ENCODE measurements at places on chromosomes 7 and 10. TPM values are rescaled to one million over a fixed set of nuclear protein-coding genes. Genes with fewer than 3 reads are reported as not detected.

The SYT15B gene
- 5.7 TPM for total RNA-seq

The PON1 gene
- not detected for total RNA-seq

DNA sequence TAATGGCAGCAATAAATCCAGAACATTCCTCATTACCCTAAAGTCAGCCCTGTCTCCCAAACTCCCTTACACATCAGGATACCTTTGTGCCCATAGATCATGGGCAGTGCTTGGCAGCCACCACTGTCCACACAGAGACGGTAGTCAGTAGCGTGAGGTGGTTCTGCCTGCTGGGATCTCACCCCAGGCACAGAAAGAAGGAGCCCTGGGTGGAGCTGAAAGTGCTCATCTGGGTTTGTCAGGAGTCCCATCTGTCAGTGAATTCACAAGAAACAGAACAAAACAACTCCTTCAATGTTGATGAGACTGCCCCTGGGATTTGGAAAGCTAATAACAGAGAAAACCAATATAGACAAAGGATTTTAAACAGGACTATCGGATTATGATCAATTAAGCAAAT is 90.2 kb upstream of the PRSS58 start:
- H3K27me3 ChIP-seq = no peaks in the 10 kb centered on the region
- no peak overlapping the region for H3K27ac ChIP-seq
- no peaks in the 10 kb centered on the region for H3K36me3 ChIP-seq
- H3K4me1 ChIP-seq = no peaks in the 10 kb centered on the region

The NME8 gene
- 0.44 TPM for total RNA-seq

- H3K4me3 ChIP-seq = no peak overlapping the region
- H3K27ac ChIP-seq = no peak overlapping the region
- H3K36me3 ChIP-seq = no peaks in the 10 kb centered on the region
- no peaks in the 10 kb centered on the region for H3K4me1 ChIP-seq
- no peaks in the 10 kb centered on the region for H3K27me3 ChIP-seq
Measured at GRCh38 chr10:48634198-48634983, 29.5 kb upstream of the ARHGAP22 start.

The ITGA8 gene
- 22.1 TPM for total RNA-seq

The ASB10 gene
- total RNA-seq = not detected

DNA sequence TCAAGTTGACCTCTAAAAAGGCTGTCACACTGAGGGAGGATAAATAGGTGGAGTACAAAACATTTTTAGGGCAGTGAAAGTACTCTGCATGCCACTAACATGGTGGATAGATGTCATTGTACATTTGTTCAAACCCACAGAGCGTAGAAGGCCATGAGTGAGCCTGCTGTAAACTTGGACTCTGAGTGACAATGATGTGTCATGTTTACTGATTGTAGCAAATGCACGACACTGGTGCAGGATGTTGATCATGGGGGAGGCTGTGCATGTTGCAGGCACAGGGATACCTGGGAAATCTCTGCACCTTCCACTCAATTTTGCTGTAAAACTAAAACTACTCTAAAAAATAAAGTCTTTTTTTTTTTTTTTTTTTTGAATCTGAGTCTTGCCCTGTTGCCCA is 52.5 kb upstream of the GRID1 start:
- H3K27ac ChIP-seq = no peak overlapping the region
- H3K27me3 ChIP-seq = no peaks in the 10 kb centered on the region
- H3K36me3 ChIP-seq = no peaks in the 10 kb centered on the region
- no peak for DNase-seq
- H3K4me3 ChIP-seq = no peak overlapping the region

The SLC13A4 gene
- total RNA-seq = not detected

DNA sequence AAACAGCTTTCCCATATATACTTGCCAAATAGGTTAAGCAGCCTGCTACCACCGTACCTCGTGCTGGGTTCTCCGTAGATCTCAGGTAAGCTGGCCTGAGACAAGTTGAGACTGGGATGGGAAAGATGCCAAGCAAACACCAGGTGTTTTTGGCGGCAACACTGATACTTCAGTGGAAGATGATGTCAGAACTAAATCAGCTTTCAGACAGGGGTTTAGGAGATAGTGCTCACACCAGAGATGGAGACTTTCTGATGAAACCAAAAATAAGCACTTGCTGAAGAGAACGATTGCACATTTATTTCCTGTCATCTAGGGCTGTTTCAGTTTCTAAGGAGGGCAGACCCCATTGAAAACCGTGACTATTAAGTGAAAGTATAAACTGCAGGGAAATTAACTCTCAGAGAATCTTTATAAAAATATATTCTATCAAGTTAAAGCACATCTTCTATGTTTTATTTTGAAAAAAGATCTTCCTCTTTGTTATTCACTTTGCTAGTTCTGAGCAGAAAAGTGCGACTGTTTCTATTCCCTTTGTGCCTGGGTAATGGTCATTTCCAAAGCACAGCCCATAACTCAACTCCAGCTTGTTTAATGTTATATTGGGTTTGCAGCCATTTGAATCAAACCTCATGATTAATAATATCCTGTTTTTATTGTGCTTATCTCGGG is 149.9 kb downstream of the CPED1 start:
- DNase-seq = no peak
- H3K36me3 ChIP-seq = no peaks in the 10 kb centered on the region
- H3K27me3 ChIP-seq = no peaks in the 10 kb centered on the region
- no peak overlapping the region for H3K27ac ChIP-seq

DNA sequence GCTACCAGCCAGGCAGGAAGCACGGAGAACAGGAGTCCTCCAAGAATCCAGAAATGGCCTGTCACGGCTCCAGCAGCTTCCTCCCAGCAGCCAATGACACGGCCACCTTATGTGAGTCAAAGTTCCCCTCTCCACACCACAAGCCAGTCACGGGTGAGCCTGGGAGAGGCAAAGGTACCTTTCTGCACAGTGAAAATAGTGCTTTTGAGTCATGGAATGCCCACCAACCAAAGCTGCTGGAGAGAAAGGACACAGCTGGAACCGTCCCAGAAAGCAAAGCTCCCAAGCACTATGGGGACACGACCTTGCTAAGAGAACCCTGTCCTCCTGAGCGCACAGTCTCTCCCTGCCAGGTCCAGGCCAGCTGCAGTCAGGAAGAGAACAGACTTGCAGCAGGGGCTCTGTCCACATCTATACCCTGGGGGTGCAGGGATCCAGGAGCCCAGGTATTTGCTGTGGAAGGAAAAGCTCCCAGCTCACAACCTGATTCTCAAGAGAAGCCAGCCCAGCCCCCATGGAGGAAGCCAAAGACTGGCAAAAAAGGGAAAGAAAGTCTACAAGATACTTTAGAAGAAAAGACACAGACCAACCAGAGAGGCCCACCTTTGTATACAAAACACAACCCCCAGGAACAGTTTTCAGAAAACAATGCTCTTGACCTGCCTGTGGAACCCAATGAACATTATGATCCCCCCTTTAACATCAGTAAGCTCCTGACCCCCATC is 24.4 kb downstream of the C10orf71 start:
- no peak overlapping the region for H3K27ac ChIP-seq
- DNase-seq = no peak
- H3K4me1 ChIP-seq = no peaks in the 10 kb centered on the region
- no peaks in the 10 kb centered on the region for H3K27me3 ChIP-seq

DNA sequence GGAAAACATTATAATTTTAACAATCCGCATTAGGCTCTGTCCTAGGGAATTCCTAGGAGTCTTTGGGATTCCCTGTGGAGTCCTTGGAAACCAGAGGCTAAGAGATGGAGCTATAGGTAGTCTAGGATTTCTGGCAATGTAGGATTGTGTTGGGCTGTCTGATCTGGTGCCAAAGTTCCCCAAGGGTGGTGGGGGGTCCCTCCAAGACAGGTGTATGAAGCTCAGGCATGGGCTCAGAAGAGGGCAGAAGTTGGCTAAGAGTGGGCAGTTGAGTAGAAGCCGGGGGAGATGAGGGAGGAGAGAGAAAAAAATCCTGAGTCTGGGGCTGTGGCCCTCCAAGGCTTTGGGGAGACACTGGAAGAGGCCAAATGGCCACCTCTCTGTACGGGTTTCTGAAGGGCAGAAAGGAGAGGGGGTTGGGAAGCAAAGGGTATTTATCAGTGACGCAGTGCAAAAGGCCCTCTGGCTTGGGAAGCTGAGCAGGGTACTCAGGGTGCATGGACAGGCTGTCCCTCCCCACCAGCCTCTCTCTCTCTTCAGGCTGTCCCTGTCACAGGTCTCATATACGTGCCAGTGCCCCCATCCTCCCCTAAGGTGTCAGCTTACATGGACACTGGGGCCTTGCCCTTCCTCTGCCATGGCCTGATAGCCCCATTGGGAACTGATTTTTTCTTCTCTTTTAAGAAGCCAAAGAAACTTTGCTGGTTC is 929 bp downstream of the HOXA6 start:
- peak overlapping the region; percentile 49 for H3K4me3 ChIP-seq
- H3K36me3 ChIP-seq = peaks cover 4% of the 10 kb centered on the region
- H3K4me1 ChIP-seq = peaks cover 16% of the 10 kb centered on the region
- peak overlapping the region; percentile 97 for H3K27ac ChIP-seq
- DNase-seq = peak; percentile 41
- no peaks in the 10 kb centered on the region for H3K27me3 ChIP-seq

DNA sequence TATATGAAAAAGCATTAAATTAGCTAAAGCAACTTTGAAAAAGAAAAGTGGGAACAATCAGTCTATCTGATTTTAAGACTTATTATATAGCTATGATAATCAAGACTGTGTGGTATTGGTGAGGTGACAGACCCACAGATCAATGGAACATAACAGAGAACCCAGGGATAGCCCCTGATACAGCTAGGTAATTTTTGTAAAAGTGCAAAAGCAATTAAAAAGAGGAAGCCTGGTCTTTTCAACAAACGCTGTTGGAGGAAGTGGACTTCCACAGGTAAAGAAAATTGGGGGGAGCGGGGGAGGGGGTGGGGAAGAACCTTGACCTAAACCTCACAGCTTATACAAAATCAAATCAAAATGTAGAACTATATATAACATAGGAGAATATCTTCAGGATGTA is 45.4 kb downstream of the GNA12 start:
- no peak overlapping the region for H3K4me3 ChIP-seq
- peaks cover 4% of the 10 kb centered on the region for H3K36me3 ChIP-seq
- H3K27me3 ChIP-seq = no peaks in the 10 kb centered on the region
- H3K4me1 ChIP-seq = no peaks in the 10 kb centered on the region

The LIPK gene
- not detected for total RNA-seq

GRCh38 chr10:20289070-20289828 is 473.0 kb downstream of the PLXDC2 start:
- no peaks in the 10 kb centered on the region for H3K4me1 ChIP-seq
- no peak overlapping the region for H3K27ac ChIP-seq
- H3K36me3 ChIP-seq = no peaks in the 10 kb centered on the region
- DNase-seq = no peak
- no peaks in the 10 kb centered on the region for H3K27me3 ChIP-seq

The ERV3-1 gene
- 15.2 TPM for total RNA-seq

DNA sequence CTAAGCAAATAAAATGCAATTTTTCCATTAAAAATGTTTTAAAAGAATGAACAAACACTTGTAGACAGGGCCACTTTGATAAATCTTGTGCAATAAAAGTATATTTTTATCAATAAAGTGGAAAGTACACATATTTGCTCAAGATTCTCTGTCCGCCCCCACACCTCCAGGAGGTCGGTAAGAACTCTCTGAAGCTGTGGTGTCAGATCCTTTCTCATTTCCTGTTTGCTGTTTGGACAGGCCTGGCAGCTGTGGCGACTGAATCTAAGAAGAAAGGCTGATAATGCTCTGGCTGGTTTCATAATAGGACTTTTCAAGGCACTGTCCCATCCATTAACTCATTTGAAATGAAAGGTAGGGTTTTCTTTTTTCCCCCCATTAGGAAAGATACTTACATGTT is 15.3 kb upstream of the ASB4 start:
- peak; percentile 72 for DNase-seq
- peaks cover 3% of the 10 kb centered on the region for H3K4me1 ChIP-seq
- no peak overlapping the region for H3K4me3 ChIP-seq
- H3K27ac ChIP-seq = no peak overlapping the region
- no peaks in the 10 kb centered on the region for H3K27me3 ChIP-seq

The TMEM273 gene
- 16.8 TPM for total RNA-seq

- DNase-seq = no peak
- no peak overlapping the region for H3K27ac ChIP-seq
Measured at GRCh38 chr7:46432708-46433107, 511.6 kb upstream of the IGFBP3 start.

The NPFFR1 gene
- 0.09 TPM for total RNA-seq

DNA sequence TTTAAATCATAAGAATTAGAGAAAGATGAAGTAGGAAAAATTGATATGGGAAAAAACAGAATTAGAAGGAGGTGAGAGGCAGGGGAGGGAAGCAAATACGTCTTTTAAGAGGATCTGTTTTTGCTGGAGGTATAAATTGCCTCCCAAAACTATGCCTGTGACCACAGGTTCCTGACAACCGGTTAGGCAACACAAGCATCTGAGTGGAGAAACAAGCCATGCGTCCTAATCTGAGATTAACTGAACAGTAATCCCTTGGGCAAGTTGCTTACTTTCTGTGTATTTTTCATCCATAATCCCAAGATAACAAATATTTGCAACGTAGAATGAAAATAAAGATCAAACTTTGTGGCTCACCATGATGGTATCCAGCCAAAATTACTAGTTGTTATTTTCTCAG is 149.2 kb downstream of the C1GALT1 start:
- H3K27me3 ChIP-seq = no peaks in the 10 kb centered on the region
- DNase-seq = no peak
- no peaks in the 10 kb centered on the region for H3K4me1 ChIP-seq
- H3K36me3 ChIP-seq = no peaks in the 10 kb centered on the region
- H3K4me3 ChIP-seq = no peak overlapping the region

The CRHR2 gene
- total RNA-seq = not detected

- peaks cover 3% of the 10 kb centered on the region for H3K4me1 ChIP-seq
- H3K36me3 ChIP-seq = no peaks in the 10 kb centered on the region
- peak; percentile 33 for DNase-seq
Measured at GRCh38 chr10:124731551-124731950, 12.6 kb downstream of the FAM53B start.

DNA sequence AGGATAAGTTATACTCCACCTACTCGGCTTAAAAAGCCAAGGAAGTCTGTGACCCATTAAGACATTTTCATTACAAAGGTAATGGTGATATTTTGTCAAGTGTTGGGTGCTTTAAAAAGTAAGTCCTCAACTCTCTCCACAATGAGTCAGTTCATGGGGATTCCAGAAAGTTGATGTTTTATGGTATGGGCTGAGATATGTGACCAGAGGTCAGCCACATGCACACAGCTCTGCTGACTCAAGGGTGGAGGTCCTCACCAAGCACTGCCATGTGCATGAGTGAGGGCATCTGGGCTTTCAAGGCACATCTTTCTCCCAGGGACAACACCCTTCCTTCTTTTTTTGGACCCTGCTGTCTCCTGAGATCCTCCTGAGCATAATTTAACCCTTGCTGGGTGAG is 292.9 kb downstream of the PTEN start:
- no peaks in the 10 kb centered on the region for H3K27me3 ChIP-seq
- H3K36me3 ChIP-seq = no peaks in the 10 kb centered on the region
- H3K27ac ChIP-seq = no peak overlapping the region
- no peaks in the 10 kb centered on the region for H3K4me1 ChIP-seq
- no peak overlapping the region for H3K4me3 ChIP-seq
- DNase-seq = no peak

GRCh38 chr10:67696029-67696428 is at the start of gene CTNNA3:
CTNNA3 (minus strand) TSS chr10:67696195.
- DNase-seq = no peak
- no peak within 1 kb of the TSS for H3K27ac ChIP-seq
- no peaks in the 10 kb centered on the region for H3K27me3 ChIP-seq
- H3K36me3 ChIP-seq = no peaks in the 10 kb centered on the region

- H3K36me3 ChIP-seq = no peaks in the 10 kb centered on the region
- no peak overlapping the region for H3K4me3 ChIP-seq
- H3K27me3 ChIP-seq = no peaks in the 10 kb centered on the region
- H3K4me1 ChIP-seq = no peaks in the 10 kb centered on the region
- H3K27ac ChIP-seq = no peak overlapping the region
Measured at GRCh38 chr10:112797855-112798254, 152.2 kb upstream of the TCF7L2 start.

The FAM131B gene
- 0.82 TPM for total RNA-seq

The PCGF6 gene
- total RNA-seq = 6.3 TPM

Measured in kidney (tissue), 22 donors.